ENCODE measurements at places on chromosomes 5 and 9.

GRCh38 chr5:33401482-33402390 is 39.0 kb upstream of the TARS1 start:
- no peak for DNase-seq

DNA sequence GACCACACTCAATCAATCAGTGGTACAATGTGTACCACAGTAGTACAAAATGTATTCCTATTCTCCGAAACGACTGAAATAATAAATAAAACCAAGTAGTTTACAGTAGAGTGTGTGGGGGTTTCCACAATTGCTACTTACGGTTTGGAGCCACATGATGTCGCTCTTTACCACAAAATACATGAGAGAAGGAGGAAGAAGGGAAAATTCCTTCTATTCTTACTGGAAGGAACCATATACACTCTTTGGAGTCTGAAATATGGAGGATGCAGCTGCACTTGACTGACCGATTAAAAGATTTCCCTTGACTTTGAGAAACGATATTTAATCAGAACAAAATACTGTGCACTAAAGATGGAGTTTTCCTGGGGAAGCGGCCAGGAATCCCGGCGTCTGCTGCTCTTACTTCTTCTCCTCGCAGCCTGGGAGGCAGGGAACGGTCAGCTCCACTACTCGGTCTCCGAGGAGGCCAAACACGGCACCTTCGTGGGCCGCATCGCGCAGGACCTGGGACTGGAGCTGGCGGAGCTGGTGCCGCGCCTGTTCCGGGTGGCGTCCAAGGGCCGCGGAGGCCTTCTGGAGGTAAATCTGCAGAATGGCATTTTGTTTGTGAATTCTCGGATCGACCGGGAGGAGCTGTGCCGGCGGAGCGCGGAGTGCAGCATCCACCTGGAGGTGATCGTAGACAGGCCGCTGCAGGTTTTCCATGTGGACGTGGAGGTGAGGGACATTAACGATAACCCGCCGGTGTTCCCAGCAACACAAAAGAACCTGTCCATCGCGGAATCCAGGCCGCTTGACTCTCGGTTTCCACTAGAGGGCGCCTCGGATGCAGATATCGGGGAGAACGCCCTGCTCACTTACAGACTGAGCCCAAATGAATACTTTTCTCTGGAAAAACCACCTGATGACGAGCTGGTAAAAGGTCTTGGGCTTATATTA is at the start of gene PCDHA4:
TSS of gene PCDHA4 (plus strand) at position 235 of the 942 bp plus-strand sequence.
- no peak for DNase-seq

DNA sequence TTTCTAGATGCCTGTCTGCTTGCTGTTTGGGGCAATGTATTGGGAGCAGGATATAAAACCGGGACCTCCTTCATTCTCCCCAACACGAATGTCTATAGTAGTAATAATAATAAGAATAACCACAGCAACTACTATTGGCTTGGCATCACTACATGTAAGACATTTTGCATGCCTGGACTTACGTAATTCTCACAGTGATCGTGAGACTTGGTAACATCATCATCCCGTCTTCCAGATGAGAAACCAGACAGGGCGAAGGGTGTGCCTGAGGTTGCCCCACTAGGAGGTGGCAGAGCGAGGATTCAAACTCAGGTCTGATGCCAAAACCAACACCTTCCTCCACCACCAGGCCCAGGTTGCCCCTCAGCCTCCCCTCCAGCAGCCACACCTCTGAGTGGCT is 185.1 kb downstream of the RGS3 start:
- DNase-seq: no peak

GRCh38 chr5:123965626-123966025 is 453.6 kb downstream of the CSNK1G3 start:
- no peak for DNase-seq

DNA sequence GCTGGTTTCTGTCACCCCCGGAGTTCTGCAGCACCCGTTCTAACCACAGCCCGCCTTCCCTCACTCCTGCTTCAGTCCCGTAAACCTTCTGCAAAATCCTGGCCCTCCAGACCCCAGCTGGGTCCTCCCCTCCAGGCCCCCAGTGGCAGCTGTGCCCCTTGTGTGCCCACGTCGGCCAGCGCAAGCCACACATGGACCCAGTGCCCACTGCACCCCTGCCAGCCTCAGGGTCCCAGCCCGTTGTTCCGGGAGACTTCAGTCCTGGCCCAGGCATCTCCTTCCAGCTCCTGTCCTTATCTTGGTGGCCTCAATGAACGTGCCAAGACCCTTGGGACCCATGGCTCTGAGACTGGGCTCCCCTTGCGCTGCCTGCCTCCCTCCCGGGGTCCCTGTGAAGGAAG is 43.2 kb downstream of the EXD3 start:
- no peak for DNase-seq

- DNase-seq: no peak
Measured at GRCh38 chr9:69955536-69956355, 87.9 kb upstream of the MAMDC2 start.

DNA sequence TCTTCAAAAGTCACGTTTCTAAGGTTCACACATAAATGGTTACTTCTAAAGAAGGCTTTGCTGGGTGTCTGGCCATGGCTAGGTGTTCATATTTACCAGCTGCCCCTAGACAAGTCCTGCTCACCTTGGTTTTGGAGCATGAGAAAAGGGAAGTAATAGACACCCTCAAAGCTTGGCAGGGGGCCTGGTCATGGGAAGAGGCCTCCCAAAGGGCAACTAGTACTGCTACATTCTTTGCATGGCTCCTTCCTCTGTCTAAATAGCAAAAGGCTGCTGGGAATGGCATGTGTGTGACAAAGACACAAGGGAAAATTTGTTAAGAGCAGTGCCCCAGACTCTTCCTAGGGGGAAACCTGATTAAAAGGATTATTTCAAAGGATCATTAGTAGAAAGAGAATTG is 93.4 kb downstream of the NRG2 start:
- DNase-seq: no peak

All from activated gamma-delta T cell (primary cell).